Activated CD8-positive, alpha-beta memory T cell treated with anti-CD3 and anti-CD28 coated beads for 1 hour (primary cell): ENCODE measurements at places on chromosomes 5 and 9.

DNA sequence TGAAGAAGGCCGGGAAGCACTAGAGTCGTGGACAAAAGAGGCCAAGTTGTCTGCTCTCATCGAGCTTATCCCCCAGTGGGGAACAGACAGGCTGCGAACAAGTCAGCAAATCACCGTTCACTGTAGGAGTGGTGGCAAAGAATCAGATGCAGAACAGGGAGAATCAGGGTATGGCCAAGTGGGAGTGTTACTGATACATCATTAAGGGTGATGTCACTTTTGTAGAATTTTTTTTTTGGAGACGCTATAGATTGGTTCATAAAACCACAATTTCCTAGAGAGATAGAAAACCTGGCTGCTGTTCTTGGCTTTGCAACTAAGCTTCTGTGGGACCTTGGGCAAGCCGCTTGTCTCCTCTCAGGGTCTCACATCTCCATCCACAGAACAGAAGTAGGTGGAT lies 21.3 kb downstream of the SPRY4 start:
- DNase-seq, result no peak

DNA sequence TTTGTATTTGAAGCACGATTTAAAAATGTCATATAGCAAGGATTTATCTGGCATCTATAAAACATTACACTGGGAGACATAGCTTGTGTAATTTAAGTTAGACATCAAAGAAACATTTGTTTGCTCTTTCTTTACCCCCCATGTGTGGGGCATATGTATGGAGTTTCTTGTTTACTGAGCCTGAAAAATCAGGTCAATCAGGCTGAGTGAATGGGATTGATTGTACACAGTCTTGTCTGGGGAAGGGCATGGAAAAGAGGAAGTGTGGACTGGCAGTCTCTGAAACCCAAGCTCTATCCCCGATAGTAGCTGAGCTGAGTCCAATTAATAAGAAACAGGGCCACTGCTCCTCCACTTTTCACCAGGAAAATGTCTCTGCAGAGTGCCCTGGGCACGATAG lies 49.4 kb downstream of the SLC46A2 start:
- DNase-seq, result no peak

GRCh38 chr9:79371301-79371700 lies 200.5 kb upstream of the TLE4 start:
- DNase-seq, result no peak

DNA sequence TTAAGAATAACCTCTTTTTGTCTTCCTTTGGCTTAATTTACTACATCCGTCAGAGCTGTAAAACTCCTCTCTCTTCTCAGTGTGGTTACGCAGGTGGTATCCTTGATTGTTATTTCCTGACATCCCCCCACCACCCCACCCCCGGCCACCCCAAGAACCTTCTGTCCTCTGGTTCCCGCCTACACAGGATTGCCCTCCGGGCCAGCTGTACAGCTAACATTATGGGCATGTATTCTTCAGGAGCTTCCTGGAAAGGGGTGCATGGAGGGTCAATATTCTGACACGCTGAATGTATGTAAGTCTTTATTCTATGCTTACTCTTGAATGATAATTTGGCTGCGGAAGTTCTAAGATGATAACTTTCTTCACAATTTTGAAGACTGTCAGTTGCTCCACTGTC lies 13.0 kb upstream of the ANP32B start:
- DNase-seq, result no peak

GRCh38 chr5:154757814-154758406 lies 2.7 kb downstream of the LARP1 start:
- DNase-seq, result peak; percentile 40

- DNase-seq, result no peak
Measured at GRCh38 chr9:3696368-3696767, 170.6 kb upstream of the RFX3 start.
